Renal cortex interstitium (tissue), 15 donors: ENCODE measurements at places on chromosomes 2 and 18.

GRCh38 chr2:231634951-231635875 lies 42.5 kb downstream of the TEX44 start:
- no peak for DNase-seq

- no peak for DNase-seq
Observed at GRCh38 chr18:5469340-5469739, 74.5 kb downstream of the EPB41L3 start.

DNA sequence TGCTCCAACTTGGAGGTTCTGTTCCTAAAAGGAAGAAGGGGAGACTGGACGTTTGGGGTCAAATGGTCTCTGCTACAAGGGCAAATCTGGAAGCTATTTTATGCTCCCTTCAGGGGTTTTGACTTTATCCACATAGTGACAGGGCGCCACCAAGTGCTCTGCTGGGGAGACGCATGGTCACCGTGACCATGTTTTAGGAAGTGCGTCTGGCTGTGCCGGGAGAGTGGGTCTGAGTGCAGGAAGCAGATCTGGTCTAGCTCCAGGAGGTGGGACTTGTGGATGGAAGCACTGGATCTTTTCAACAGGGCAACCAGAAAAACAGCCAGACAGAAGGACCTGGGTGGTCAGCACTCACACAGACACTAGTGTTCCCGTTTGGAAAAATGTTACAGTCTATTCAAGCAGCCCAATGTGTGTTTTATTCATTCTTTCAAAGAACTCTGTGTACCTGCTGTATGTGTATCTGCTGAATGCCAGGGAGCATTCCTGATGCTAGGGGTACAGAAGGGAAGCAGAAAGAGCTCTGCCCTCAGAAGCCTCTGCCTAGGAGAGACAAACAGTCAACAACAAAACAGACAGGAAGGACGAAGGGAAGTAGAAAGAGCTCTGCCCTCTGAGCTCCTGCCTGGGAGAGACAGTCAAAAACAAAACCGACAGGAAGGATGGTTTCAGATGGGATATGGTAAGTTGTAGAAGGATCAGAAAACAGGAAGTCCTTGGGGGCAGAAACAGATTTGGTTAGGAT lies 14.3 kb downstream of the IMPA2 start:
- no peak for DNase-seq

GRCh38 chr18:50075772-50076171 lies 119.2 kb downstream of the MYO5B start:
- no peak for DNase-seq
